Fibroblast of villous mesenchyme (primary cell): ENCODE measurements at places on chromosomes 2 and 18.

- DNase-seq, result peak; percentile 67
Observed at GRCh38 chr2:144132357-144132756, 387.6 kb downstream of the ZEB2 start.

DNA sequence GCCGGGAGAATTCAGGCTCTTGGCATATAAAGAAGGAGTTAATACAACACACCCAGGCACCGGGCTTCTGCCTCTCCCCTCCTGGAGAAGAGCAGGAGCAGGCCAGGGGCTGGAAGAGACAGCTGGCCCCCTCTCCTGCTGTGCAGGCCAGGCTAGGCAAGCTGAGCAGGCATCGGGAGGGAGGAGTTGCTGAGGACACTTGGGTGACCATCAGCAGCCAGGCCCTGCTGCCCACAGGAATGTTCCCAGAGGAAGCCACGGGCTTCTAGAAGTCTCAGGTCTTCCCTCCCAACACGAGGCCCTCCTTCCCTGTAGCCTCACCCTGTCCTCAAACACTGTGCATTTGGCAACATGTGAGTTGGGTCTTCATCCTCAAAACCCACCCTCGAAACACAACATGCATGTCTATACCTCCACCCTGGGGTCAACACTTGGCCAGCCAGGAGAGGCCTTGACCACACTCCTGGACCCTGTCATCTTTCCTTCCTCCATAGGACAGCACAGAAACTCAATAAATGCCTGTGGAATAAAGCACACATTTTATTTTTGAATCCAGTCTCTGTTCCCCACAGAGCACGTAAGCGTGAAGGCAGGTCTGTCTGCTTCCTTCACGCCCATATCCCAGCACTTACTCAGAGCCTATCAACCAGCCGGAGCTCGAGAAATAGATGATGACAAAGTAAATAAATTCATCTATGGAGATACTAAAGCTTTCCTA is 433.8 kb upstream of the ID2 start:
- no peak for DNase-seq

GRCh38 chr18:61556316-61556715 is 223.1 kb downstream of the CDH20 start:
- no peak for DNase-seq

DNA sequence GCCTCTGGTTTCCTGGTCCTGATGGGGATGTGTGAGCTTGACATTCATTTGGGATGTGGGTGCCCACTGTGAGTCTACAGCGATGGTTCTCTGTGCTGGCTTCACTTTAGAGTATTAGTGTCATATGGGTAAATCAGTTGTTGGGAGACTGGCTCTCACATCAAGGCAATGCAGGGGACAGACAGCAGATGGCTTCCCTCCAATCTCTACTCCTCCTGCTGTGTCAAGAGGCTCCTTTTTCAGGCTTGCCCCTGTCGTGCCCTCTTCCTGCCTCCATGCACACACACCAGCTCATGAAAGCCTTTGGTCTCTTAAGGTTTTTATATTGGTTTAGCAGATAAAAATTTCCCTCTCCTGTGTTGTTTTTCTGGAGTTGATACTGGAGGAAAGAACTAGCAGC is 315.6 kb downstream of the RDH14 start:
- DNase-seq, result no peak

DNA sequence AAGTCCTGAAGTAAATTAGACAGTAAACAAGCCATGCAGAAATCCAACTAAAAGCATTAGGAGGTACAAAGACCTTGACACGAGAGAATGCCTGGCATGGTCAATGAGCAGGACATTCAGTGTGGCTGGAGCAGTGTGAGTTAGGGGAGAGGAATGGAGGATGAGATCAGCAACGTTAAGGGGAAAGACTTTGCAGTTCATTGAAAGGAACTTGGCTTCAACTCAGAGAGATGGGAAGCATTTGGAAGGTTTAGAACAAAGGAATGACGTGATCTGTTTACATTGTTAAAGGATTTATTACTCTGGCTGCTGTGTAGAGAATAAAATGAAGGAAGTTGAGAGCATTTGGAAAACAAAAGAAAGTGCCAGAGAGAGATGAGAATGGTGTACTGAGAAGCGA is 621.3 kb downstream of the XIRP2 start:
- DNase-seq, result peak; percentile 14

- peak; percentile 68 for DNase-seq
Observed at GRCh38 chr2:41836948-41837347, 210.9 kb upstream of the PKDCC start.

DNA sequence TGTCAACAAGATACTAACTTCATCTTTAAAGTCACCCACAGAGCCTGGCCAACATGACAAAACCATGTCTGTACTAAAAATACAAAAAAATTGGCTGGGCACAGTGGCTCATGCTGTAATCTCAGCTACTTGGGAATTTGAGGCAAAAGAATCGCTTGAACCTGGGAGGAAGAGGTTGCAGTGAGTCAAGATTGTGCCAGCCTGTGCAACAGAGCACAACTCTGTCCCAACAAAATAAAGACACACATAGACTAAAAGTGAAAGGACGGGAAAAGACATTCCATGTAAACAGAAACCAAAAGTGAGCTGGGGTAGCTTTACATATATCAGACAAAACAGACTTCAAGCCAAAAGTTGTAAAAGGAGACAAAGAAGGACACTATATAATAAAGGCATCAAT is 34.8 kb downstream of the USP34 start:
- peak; percentile 66 for DNase-seq

- DNase-seq, result no peak
Observed at GRCh38 chr2:172047566-172048507, 37.5 kb upstream of the DLX1 start.

- DNase-seq, result no peak
Observed at GRCh38 chr2:119225105-119225865, 1.7 kb downstream of the STEAP3 start.

- DNase-seq, result no peak
Observed at GRCh38 chr2:8380026-8380425, 301.8 kb upstream of the ID2 start.

- no peak for DNase-seq
Observed at GRCh38 chr2:95552911-95553310, 38.9 kb upstream of the TRIM43 start.

- no peak for DNase-seq
Observed at GRCh38 chr2:52365946-52366345, 1334.0 kb upstream of the NRXN1 start.

DNA sequence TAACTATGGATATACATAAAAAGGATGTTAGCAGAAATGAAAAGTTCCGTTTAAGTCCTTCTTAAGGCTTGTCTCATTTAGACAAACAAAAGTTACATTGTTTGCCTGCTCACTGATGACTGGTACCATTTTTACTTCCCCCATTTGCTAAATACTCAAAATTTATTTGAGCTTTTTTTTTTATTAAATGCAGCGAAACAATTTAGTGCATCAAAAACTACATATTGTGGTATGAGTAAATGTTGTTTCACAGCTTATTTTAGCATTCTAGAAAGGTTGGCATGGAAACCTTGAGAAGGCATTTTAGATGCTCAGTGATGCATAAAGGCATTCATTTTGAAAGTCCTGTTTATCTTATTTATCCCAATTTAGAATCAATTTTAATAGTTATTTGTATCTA is 100.0 kb downstream of the MAP2 start:
- no peak for DNase-seq

DNA sequence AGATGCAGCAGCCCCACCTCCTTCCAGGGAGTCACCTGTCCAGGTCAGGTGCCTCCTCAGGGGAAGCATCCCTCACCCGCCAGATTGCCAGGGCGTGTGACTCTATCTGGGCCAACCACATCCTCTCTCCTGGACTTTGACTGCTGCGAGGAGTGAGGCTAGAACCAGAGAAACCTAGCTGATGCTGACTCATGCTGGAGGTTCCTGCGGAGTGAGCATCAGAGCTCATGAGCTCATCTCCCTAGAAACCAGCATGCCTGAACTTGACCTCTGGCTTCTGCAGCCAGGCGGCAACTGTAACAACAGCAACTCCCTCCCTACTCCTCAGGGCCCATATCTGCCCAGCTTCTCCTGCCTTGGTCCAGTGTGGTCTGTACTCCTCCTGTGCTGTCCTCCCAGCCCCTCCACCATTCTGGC is 28.3 kb upstream of the NT5DC4 start:
- peak; percentile 97 for DNase-seq

- DNase-seq, result no peak
Observed at GRCh38 chr18:79403723-79404566, 8.2 kb downstream of the NFATC1 start.

- no peak for DNase-seq
Observed at GRCh38 chr2:152372438-152372984, 37.5 kb downstream of the FMNL2 start.

GRCh38 chr2:23452372-23452771 is 67.4 kb downstream of the KLHL29 start:
- no peak for DNase-seq

- no peak for DNase-seq
Observed at GRCh38 chr2:105912081-105912480, 167.4 kb downstream of the NCK2 start.
